ENCODE measurements at places on chromosomes 1 and 21.

DNA sequence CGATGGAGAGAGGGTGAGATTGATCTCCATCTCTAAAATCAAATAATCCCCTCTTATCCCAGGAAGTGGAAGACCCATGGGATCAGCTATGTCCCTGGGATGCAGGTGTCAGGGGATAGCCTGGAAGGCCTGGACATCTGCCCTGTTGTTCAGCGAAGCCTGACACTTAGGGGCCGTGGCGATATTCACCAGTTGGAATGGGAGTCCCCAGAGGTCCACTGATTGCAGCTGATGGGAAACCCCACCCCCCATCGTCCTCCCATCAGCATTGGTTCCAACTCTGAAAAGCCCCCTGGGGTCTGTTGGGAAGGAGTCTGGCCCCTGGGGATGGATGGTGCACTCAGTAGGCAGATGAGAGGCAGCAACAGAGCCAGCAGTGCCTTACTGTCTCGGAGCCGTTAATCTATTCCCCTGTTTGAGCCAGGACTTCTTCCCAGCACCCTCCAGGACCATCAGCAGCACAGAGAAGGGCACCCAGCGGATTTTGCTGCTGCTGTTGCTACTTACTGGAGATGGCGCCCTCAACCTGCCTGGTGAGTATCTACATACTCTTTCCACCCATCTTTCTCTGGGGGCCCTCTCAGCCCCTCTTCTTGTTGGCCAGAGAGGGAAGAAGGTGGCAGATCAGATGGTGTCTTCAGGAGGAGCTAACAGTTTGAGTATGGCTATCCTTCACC is 13.4 kb downstream of the CATSPER4 start:
- no peak for DNase-seq

GRCh38 chr21:36349315-36349714 is 29.3 kb downstream of the MORC3 start:
- no peak for DNase-seq

DNA sequence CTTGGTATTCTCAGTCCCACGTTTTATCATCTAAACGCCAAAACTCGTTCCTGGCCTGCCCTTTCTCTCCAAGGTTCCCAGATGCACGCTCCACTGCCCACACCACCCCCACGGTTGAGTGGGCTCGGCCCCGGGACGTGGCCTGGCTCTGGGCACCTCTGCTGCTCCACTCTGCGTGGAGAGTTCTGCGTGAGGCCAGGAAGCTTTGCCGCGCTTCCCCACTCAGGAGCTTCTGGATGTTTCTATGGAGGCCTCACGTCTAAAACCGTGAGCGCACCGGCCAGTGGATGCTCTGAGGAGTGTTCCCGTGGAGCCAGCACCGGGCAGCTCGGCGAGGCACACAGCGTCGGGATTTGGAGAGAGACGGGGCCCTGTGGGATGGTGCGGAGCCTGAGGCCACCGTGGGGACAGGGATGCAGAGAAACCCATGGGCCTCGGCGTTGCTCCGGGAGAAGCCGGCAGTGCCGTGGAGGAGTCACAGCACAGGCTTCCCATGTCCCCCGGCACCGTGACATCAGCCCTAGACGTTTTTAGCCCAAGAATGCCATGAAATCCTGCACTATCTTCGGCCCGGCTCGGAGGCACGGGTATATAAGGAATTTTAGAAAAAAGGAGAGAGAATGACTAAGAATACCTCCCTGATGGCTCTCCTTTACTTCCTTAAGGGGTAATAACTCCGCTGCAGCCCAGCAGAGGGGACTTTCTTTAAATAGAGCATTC is 125.9 kb downstream of the PRDM16 start:
- DNase-seq = no peak

DNA sequence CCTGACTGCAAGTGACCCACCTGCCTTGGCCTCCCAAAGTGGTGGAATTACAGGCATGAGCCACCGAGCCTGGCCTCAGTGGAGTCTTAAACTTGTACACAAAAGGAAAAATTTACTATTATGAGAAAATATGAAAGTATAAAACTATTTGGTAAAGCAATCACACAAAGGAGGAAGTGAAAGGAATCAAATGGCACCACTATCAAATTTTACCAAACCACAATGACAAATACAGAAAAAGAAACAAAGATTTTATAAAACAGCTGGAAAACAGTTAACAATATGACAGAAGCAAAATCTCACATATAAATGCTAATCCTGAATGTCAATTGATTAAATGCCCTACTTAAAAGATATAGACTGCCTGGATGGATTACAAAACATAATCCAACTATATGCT is 42.1 kb upstream of the NEGR1 start:
- no peak for DNase-seq

DNA sequence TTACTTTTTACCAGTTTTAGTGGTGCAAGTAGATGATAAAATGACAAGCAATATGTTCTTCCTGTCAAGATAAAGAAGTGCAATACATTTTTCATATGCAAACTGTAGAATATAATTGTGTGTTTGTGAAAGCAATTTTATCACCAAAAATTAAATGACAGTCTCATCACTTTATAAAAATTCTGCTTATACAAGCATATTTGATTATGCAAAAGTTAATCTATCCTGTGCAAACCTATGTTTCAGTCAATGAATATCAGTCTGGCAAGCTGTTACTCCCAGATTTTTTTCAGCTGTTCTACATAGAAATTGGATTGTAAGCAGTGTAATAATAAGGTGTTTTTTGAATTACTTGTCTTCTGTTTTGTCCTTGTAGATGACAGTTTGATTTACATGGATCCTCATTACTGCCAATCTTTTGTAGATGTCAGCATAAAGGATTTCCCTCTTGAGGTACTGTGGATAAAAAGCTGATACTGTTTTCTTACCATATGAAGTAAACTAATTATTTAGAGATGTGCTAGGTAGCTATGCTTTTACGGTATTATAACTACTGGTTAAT is 50.5 kb downstream of the ATG4C start:
- DNase-seq = no peak

- no peak for DNase-seq
Observed at GRCh38 chr1:154755858-154756730, 114.0 kb downstream of the KCNN3 start.

GRCh38 chr1:235648407-235648907 is 1.1 kb downstream of the GNG4 start:
- no peak for DNase-seq

All from CD4-positive, alpha-beta T cell treated with Interleukin-2 at 100 ng/mL for 4 hours (primary cell).